Activated naive CD8-positive, alpha-beta T cell treated with anti-CD3 and anti-CD28 coated beads for 36 hours (primary cell): ENCODE measurements at places on chromosomes 5 and 9.

- H3K4me3 ChIP-seq: no peak overlapping the region
- H3K27ac ChIP-seq: no peak overlapping the region
- peaks cover 3% of the 10 kb centered on the region for H3K36me3 ChIP-seq
- no peaks in the 10 kb centered on the region for H3K27me3 ChIP-seq
- no peaks in the 10 kb centered on the region for H3K4me1 ChIP-seq
Measured at GRCh38 chr5:52864371-52864770, 76.7 kb downstream of the ITGA1 start.

DNA sequence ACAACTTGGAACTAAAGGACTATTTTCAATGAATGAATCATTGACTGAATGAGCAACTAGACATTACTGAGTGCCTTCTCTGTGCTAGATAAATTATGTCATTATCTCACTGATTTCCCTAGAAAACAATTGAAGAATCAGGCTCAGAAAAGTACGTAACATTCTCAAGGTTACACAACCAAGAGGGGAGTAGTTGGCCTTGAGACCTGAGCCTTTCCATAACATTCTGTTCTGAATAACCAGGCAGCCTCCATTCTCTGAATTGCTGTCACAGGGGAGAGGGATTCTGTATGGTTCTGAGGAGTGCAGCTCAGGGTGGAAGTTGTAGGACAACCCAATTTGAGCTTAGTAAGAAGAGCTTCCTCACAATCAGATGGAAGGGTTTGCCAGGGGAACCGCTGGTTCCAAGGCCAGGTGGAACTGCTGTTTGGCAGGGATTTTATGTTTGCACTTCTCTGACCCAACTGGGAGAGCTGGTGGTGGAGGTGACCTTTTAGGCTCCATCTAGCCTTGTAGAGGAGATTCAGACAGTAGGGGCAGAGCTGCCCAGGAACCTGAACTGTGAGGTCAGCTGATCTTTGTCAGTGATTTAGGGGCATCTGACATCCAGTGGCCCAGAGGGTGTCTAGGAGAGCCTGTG, 16.3 kb downstream of the POLR1E start:
- no peak for DNase-seq
- H3K27me3 ChIP-seq: no peaks in the 10 kb centered on the region
- no peak overlapping the region for H3K4me3 ChIP-seq
- H3K36me3 ChIP-seq: peaks cover 35% of the 10 kb centered on the region
- peak overlapping the region; percentile 23 for H3K27ac ChIP-seq

GRCh38 chr5:44334622-44335021, 54.6 kb downstream of the FGF10 start:
- no peaks in the 10 kb centered on the region for H3K27me3 ChIP-seq
- DNase-seq: no peak
- no peaks in the 10 kb centered on the region for H3K4me1 ChIP-seq
- H3K27ac ChIP-seq: no peak overlapping the region

GRCh38 chr9:26175264-26175663, 497.0 kb upstream of the TUSC1 start:
- H3K36me3 ChIP-seq: no peaks in the 10 kb centered on the region
- H3K4me3 ChIP-seq: no peak overlapping the region
- no peak overlapping the region for H3K27ac ChIP-seq
- no peak for DNase-seq

DNA sequence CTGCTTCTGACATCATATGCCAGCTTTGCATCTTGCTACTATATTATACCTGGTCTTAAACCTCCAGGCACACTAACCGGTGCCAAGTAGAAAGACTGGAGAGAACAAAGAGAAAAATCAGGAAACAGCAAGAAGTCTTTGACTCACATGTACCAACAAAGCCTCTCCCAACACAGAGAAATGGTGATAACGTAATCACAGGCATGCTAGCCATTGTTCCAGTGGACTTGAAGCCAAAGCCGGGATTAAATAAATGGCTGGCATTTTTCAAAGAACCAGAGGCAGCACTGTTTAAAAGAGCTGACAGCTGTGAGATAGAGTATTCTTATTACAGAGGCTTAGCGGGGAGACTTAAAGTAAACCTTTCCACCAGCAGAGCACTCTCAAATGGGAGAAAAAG, 148.4 kb upstream of the NFIL3 start:
- H3K27me3 ChIP-seq: peaks cover 20% of the 10 kb centered on the region
- no peak overlapping the region for H3K4me3 ChIP-seq
- DNase-seq: no peak
- no peaks in the 10 kb centered on the region for H3K36me3 ChIP-seq
- no peak overlapping the region for H3K27ac ChIP-seq
